ENCODE measurements at places on chromosomes 2 and 18.
A peak's percentile ranks its signal among the peaks of the same experiment; 100 is the strongest.

- no peak for DNase-seq
These were observed 42.1 kb downstream of the TPGS2 start for GRCh38 chr18:36786686-36787085.

DNA sequence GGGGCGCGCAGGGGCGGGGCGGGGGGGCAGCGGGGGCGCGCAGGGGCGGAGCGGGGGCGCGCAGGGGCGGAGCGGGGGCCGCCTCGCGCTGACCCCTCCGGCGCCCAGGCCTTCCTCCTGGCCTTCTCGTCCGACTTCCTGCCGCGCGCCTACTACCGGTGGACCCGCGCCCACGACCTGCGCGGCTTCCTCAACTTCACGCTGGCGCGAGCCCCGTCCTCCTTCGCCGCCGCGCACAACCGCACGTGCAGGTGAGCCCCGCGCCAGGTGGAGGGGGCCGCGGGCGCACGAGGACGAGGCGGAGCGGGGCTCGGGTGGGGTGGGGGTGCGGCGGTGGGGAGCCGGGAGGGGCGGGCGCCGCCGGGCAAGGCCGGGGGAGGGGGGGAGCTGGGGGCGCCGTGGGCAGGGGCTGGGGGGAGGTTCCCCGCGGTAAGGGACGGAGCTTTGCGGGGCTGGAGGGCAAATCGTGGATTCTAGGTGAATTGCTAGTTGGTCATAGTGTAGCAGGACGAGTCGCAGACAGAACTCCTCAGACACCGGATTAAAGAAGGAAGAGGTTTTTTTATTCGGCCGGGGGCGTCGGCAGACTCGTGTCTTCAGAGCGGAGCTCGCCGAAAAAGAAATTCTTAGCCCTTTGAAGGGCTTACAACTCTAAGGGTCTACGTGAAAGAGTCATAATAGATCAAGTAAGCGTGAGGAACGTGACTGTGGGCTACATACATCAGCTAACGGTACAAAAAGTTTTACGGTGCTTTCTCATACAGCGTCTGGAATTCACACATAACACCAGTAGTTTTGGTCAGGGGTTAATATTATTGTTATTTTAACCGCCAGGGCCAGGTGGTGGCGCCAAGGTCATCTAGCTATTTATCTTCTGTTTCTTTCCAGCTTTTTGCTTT, 29.9 kb downstream of the ANO7 start:
- DNase-seq, result peak; percentile 53

DNA sequence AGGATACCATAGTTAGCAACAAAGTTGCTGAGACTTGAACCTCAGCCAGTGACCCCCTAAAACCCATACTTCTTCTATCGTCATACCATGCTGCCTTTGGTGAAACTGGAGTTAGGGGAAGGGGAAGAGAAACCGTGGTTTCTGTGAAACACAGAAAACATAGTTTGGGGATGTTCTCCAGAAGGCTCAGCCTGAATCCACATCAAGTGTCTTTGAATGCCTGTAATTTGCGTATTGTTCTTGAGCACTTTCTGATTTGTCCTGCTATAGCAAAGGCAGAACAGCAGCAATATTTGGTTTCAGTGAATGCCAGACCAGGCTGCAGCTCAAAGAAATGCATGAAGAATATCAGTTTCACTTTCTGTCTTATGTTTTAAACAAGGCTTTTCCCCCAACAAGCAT, 258.7 kb downstream of the TTC32 start:
- no peak for DNase-seq

- no peak for DNase-seq
These were observed 7.4 kb upstream of the ANKRD62 start for GRCh38 chr18:12086249-12086648.

Data from T-helper 2 cell treated with Interferon-gamma antibody and Interleukin-4, amounts not matched to agents 5 μg/mL and 100 μg/mL, for 36 hours (primary cell).